ENCODE measurements at places on chromosomes 12 and 14.
A peak's percentile ranks its signal among the peaks of the same experiment; 100 is the strongest.

DNA sequence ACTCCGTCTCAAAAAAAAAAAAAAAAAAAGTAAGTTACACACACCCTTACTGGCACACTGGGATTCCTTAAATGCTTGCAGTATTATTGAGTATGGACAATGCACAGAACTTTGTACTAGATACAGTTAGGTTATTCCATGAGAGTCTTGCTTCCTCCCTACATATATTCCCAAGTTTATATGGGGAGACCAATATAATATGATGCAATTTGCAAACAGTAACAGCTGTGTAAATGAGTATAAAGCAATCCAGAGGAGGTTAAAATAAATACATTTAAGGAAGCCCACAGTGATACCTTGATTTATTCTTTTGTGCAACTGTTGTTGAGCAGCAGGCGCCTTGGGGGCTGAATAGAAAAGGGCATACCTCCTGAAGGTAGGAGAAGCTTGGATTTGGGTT, 26.6 kb downstream of the RASSF3 start:
- no peak for DNase-seq

DNA sequence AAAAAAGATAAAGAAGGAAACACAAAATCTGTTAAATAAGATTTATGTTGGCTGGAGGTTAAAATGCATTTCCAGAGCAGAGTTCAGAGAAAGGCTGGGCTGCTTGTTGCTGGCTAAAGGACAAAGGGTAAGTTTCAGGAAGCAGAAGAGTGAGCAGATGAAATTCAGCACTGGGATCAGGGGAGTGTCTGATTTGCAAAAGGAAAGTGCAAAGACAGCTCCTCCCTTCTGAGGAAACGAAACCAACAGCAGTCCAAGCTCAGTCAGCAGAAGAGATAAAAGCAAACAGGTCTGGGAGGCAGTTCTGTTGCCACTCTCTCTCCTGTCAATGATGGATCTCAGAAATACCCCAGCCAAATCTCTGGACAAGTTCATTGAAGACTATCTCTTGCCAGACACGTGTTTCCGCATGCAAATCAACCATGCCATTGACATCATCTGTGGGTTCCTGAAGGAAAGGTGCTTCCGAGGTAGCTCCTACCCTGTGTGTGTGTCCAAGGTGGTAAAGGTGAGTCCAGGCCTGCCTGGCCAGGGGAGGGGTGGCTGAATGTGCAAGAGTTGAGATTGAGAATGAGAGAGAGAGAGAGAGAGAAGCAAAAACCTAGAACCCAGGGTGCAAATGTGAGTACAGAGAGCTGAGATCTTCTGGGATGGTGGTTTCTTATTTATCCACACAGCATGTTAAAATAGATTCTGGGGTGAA, at the start of gene OAS1:
OAS1 (plus strand) TSS at position 251 of the 703 bp plus-strand sequence; CDS start at position 329, 78 bp downstream.
- no peak for DNase-seq

DNA sequence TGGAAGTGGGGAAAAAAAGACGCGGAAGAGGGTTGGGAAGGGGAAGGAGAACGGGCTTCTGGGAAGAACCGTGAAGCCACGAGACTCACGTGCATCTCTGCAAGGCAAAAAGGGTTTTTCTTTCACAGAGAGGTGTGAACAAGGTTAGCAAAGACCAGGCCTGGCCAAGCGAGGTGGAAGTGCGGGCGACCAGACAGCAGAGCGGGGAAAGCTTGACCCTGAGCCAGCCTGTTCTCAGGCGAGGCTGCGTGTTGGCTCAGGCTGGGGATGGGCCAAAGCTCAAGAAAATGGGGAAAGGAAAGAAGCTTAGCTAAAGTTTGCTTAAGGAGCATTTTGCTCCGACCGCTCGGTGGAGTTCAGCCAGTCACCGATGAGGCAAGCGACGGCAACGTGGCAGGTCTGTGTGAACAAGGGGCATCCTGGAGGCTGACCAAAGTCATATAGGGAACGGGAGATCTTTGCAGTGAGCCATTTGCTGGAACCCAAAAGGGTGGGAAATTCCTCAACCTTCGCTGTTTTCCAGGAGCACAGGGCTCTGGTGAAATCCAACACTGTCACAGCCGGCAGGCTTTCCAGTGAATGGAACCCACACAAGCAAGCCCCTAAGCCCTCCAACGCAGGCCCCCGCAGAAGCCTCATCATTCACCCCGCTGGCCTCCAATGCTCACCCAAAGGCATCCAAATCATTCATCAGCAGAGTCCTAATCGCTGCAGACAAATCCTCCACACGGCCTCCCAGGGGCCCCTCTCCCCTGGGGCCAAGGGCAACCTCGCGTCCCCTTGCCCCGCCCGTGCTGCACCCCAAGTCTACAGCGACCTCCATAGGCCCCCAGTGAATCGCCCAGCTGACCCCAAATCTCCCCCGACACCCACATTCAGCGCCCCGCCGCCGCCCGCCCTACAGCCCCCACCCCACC, 754 bp downstream of the ZNF605 start:
- no peak for DNase-seq

GRCh38 chr14:57939084-57939483, 73.2 kb upstream of the SLC35F4 start:
- no peak for DNase-seq

GRCh38 chr12:119201789-119202543, 23.2 kb downstream of the HSPB8 start:
- no peak for DNase-seq

GRCh38 chr12:116630762-116631161, 71.6 kb downstream of the MAP1LC3B2 start:
- DNase-seq = no peak

DNA sequence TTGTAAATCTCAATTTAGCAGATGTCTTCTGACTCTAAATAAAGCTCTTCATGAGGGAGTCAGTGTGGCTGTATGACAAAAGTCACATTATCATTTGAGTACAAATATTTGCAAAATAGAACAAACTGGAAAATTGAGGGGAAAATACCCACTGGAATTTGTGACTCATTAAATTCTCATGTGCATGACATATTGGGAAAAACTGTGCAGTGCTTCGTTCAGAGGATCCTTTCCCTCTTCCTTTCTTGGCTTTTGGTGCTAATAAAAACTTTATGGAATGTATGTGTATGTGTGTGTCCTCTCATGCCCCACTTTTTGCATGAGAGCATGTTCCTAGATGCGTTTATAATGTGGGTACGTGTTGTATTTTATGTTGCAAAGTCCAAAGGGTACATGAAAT, 267.8 kb downstream of the KTN1 start:
- DNase-seq = no peak

- DNase-seq = no peak
These were observed 218.1 kb downstream of the CACNA1C start for GRCh38 chr12:2270846-2271245.

GRCh38 chr12:15797818-15798217, 8.6 kb upstream of the EPS8 start:
- DNase-seq = no peak

- DNase-seq = no peak
These were observed 77.6 kb upstream of the NID2 start for GRCh38 chr14:52146504-52146903.

- DNase-seq = peak; percentile 11
These were observed 66.3 kb downstream of the CLIP1 start for GRCh38 chr12:122356192-122356635.

- no peak for DNase-seq
These were observed 473.5 kb downstream of the ETNK1 start for GRCh38 chr12:23098517-23098916.

GRCh38 chr12:11497995-11498394, 102.6 kb upstream of the PRB2 start:
- DNase-seq = no peak

- DNase-seq = no peak
These were observed 47.7 kb downstream of the PSMA6 start for GRCh38 chr14:35339761-35340406.

GRCh38 chr12:50019524-50019923, 5.8 kb downstream of the RACGAP1 start:
- DNase-seq = no peak

GRCh38 chr14:101855958-101856357, 94.4 kb downstream of the PPP2R5C start:
- DNase-seq = no peak
